NCI-H345 (cell line): ENCODE measurements at places on chromosomes 11 and 22.

GRCh38 chr11:104609311-104610085 lies 288.8 kb downstream of the CASP12 start:
- DNase-seq: peak; percentile 19

DNA sequence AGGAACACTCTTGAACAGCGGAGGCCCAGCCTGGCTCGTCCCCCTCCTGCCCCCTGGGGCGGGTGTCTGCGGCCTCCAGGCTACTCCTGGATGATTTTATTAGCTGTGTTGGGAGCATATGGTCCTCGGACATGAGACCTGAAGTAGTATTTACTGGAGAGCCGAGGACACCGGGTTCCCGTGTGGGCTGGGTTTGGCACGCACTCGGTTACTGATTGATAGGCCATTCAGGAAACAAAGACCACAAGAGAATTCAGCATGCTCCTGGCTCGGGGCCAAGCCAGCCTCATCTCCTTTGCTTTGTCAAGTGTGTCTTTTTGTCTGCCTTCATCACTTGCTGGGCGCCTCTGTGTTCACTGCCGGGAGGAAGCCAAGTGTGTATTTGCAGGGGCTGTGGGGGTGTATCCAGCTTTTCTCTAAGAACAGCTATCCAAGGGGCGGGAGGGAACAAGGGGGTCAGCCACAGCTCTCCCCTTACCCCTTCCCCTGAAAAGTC lies 9.7 kb downstream of the FXYD2 start:
- peak; percentile 95 for DNase-seq

- DNase-seq: no peak
These were observed 665.4 kb downstream of the NTM start for GRCh38 chr11:132035766-132036165.

DNA sequence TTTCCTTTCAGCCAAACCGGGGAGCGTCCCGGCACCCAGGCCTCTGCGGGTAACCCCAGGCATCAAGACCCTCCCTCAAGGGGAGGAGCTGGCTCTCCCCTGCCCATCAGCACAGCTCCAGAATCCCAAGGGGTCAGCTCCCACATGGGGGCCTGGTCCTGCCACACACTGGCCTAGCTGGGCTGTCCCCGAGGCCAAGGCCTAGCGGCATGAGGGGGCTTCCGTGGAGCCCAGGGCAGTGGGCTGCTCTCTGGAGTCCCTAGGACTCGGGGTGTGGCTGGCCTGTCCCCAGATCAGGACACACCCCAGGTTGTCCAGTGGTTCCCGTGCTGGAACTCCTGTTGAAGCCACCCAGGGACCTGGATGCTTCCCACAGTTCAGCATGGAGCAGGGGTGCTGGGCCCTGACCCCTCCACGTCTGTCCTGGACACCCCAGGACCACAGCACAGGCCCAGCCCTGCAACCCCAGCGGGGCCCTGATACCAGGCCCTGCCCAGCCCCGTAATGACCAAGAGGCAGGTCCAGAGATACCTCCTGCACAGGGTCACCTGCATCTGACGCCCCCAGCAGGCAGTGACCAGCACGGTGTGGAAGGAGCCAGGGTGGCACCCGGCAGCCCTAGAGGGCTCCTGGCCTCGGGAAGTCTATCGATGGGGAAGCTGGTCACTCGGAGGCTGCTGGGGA lies 5.5 kb downstream of the HRAS start:
- no peak for DNase-seq

DNA sequence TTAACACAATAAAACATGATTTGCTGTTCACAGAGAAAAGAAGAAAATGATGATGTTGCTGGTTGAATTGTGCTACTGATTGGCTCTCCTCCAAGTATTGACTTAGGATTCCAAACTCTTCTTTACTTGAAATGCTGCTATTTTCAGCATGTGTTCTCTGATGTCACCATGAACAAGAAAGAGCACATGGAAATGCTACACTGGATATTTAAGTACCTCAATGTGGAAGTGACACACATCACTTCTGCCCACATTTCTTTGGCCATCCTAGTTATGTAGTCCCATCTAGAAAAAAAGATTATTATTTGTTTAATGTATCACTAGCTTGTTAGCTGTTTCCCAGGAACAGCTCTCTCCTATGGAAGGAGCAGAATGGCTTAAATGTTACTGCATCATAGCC lies 27.2 kb downstream of the OR52B2 start:
- peak; percentile 38 for DNase-seq
